ENCODE measurements at places on chromosomes 11 and 22. TPM values are rescaled to one million over a fixed set of nuclear protein-coding genes. Genes with fewer than 3 reads are reported as not detected.

CBLIF gene
- not detected for polyA plus RNA-seq

CRYAB gene
- 517 TPM for polyA plus RNA-seq

SYCE3 gene
- polyA plus RNA-seq: 43.1 TPM

IGSF22 gene
- 1.8 TPM for polyA plus RNA-seq

GRM5 gene
- polyA plus RNA-seq: 6.9 TPM

MMP1 gene
- polyA plus RNA-seq: not detected

HBG2 gene
- polyA plus RNA-seq: not detected

ANKK1 gene
- not detected for polyA plus RNA-seq

OR51B5 gene
- polyA plus RNA-seq: 0.54 TPM

SNX32 gene
- 4.6 TPM for polyA plus RNA-seq

OR6A2 gene
- not detected for polyA plus RNA-seq

CCDC85B gene
- 2.2 TPM for polyA plus RNA-seq

FXYD6 gene
- 4.9 TPM for polyA plus RNA-seq

APLP2 gene
- 714 TPM for polyA plus RNA-seq

NPAS4 gene
- not detected for polyA plus RNA-seq

BTBD18 gene
- not detected for polyA plus RNA-seq

SYT12 gene
- 3.3 TPM for polyA plus RNA-seq

DGCR8 gene
- 4.5 TPM for polyA plus RNA-seq

APLNR gene
- polyA plus RNA-seq: not detected

OR52A1 gene
- not detected for polyA plus RNA-seq

RAB38 gene
- polyA plus RNA-seq: not detected

OR8D4 gene
- not detected for polyA plus RNA-seq

PGA5 gene
- not detected for polyA plus RNA-seq

KLHDC7B gene
- 0.08 TPM for polyA plus RNA-seq

TUB gene
- 58.1 TPM for polyA plus RNA-seq

EFEMP2 gene
- polyA plus RNA-seq: 1.8 TPM

B4GALNT4 gene
- polyA plus RNA-seq: 0.56 TPM

OR5A1 gene
- polyA plus RNA-seq: not detected

FOLR1 gene
- not detected for polyA plus RNA-seq

MPEG1 gene
- not detected for polyA plus RNA-seq

EXT2 gene
- 12.3 TPM for polyA plus RNA-seq

CBY1 gene
- polyA plus RNA-seq: 30.7 TPM

CHADL gene
- 0.28 TPM for polyA plus RNA-seq

OVOL1 gene
- not detected for polyA plus RNA-seq

MRGPRX2 gene
- polyA plus RNA-seq: not detected

ATG2A gene
- polyA plus RNA-seq: 0.73 TPM

TST gene
- polyA plus RNA-seq: 9.8 TPM

OR52J3 gene
- polyA plus RNA-seq: not detected

TRIM51 gene
- not detected for polyA plus RNA-seq

MN1 gene
- polyA plus RNA-seq: 0.66 TPM

MS4A15 gene
- polyA plus RNA-seq: not detected

NDUFS8 gene
- 119 TPM for polyA plus RNA-seq

SMTNL1 gene
- polyA plus RNA-seq: not detected

MUC6 gene
- not detected for polyA plus RNA-seq

SGSM1 gene
- polyA plus RNA-seq: 0.84 TPM

LIMK2 gene
- 1.7 TPM for polyA plus RNA-seq

PAK1 gene
- polyA plus RNA-seq: 60.3 TPM

ZP1 gene
- polyA plus RNA-seq: not detected

CCDC82 gene
- 30.0 TPM for polyA plus RNA-seq

LSP1 gene
- polyA plus RNA-seq: 6.2 TPM

DBX1 gene
- not detected for polyA plus RNA-seq

All from Purkinje cell (primary cell).